Small intestine (tissue), 16 donors: ENCODE measurements at places on chromosomes 5 and 9.
A peak's percentile ranks its signal among the peaks of the same experiment; 100 is the strongest.

DNA sequence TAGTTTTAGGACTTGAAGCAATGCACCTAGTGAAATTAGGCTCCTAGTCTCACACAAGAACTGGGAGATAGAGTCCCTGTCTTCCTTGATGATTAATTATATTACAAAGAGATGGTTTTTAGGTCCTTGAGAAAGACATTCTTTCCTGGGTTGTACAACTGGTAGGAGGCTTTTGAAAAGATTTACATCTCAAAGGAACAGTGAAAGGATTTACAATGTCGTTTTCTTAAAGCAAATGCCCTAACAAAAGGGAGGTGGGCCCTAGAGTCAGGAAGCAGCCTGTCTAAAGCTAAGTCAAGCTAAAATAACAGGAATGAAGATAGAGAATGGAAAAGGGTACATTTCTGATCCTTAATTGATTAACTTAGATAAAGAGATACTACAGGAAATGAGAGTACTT lies 102.2 kb upstream of the IL7R start:
- DNase-seq, result no peak
- H3K27ac ChIP-seq, result no peak overlapping the region
- H3K27me3 ChIP-seq, result no peaks in the 10 kb centered on the region
- H3K4me3 ChIP-seq, result no peak overlapping the region

DNA sequence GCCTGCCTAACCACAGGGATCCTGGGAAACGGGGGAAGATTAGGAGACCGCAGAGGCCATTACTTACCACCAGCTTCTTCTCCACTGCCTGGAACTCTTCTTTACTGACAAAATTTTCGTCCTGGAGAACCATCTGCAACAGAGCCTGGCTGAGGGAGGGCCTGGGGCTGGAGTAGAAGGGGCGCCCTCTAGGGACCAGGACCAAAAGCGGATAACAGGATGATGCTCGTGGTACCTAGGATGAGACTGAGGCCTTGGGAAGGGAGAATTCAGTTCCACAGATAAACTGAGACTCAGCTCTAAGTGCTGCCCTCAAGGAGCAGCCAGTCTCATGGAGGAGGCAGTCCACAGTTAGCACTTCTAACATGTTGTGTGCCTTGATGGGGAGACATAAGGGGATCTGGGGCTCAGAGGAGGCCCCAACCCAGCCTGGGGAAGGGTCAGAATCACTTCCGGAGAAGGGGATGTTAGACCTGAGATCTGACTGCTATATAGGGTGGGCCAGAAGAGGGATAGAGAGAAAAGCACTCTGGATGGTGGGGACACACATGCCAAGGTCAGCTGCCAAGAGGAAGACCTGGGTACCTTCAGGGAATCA lies 1.2 kb downstream of the SPATA24 start:
- no peak overlapping the region for H3K4me3 ChIP-seq
- H3K36me3 ChIP-seq, result no peaks in the 10 kb centered on the region
- peaks cover 6% of the 10 kb centered on the region for H3K4me1 ChIP-seq

DNA sequence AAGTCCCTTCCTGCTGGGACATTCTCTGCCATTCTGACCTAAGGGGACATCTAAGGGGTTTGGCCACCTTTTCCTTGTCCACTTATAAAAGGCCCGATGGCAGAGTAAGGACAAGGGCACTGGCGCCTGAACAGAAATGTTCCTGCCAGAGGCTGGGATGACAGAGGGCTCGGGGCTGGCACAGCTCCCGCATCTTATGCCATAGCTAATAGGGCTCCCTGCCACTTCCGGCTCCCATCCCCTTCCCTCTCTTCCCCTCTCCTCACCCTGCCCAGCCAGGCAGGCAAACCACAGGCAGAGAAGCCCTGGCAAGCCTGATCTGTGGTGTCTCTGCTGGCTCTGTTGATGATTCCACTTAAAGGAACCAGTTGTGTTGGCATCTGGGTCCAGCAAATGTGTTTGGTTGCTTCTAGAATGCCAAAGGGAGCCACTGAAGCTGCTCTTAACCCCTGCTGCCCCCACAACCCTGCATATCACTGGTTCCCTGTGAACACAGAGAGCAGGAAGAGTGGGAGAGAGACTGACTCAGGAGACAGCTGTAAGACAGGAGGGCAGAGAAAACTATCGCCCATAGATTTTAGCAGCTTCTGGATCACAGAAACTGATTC lies 18.4 kb upstream of the ADRA1B start:
- no peaks in the 10 kb centered on the region for H3K27me3 ChIP-seq
- H3K4me1 ChIP-seq, result no peaks in the 10 kb centered on the region

DNA sequence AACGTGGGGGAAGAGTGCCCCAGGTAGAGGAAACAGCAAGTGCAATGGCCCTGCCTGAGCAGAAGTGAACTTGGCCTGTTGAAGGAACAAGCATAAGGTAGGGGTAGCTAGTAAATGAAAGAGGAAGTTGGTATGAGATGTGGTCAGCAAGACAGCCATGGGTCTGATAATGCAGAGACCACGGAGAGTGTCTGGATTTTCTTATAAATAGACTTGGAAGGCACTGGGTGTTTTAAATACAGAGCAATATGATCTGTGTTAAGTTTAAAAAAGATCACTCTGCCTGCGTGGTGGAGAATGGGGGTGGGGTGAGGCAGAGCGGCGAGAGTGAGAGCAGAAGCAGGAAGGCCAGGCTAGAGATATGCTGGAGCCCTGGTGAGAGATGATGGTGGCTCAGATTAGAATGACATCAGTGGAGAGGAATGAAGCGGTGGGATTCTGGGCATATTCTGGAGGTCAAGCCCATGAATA lies 4.2 kb downstream of the ADAM19 start:
- H3K4me3 ChIP-seq, result no peak overlapping the region
- H3K27me3 ChIP-seq, result peaks cover 11% of the 10 kb centered on the region
- no peaks in the 10 kb centered on the region for H3K36me3 ChIP-seq
- peak; percentile 23 for DNase-seq
- no peak overlapping the region for H3K27ac ChIP-seq

GRCh38 chr5:171592076-171592475 lies 172.6 kb downstream of the FGF18 start:
- no peak overlapping the region for H3K27ac ChIP-seq
- DNase-seq, result no peak
- H3K36me3 ChIP-seq, result no peaks in the 10 kb centered on the region
- H3K4me1 ChIP-seq, result no peaks in the 10 kb centered on the region

DNA sequence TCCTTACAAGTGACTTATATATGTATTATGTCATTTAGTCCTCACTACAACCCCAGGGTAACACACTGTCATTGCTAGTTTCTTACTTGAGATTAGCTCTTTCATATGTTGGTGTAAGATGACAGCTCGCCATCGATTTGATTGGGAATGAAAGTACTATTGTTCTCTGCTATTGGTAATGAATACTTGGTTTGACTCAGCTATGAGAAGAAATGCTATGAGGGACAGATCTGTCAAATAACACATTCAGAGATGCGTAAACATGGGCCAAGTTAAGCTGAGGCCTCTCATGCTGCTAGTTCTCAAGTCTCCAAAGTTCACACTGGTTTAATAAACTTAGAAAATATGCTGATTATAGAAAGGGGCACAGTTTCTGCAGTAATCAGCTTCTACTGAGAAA lies 142.7 kb downstream of the SGCD start:
- H3K4me1 ChIP-seq, result no peaks in the 10 kb centered on the region
- no peak overlapping the region for H3K4me3 ChIP-seq
- no peak for DNase-seq
- no peak overlapping the region for H3K27ac ChIP-seq
- no peaks in the 10 kb centered on the region for H3K36me3 ChIP-seq

- no peak for DNase-seq
- H3K4me3 ChIP-seq, result no peak overlapping the region
- H3K27ac ChIP-seq, result no peak overlapping the region
- no peaks in the 10 kb centered on the region for H3K4me1 ChIP-seq
- no peaks in the 10 kb centered on the region for H3K27me3 ChIP-seq
Observed at GRCh38 chr5:73221726-73222125, 48.7 kb downstream of the TMEM174 start.

- H3K27me3 ChIP-seq, result no peaks in the 10 kb centered on the region
- no peak overlapping the region for H3K4me3 ChIP-seq
- DNase-seq, result peak; percentile 81
- H3K27ac ChIP-seq, result peak overlapping the region; percentile 65
- no peaks in the 10 kb centered on the region for H3K36me3 ChIP-seq
Observed at GRCh38 chr9:137305060-137305797, 3.2 kb upstream of the NRARP start.

- H3K36me3 ChIP-seq, result no peaks in the 10 kb centered on the region
- no peak overlapping the region for H3K27ac ChIP-seq
- H3K4me1 ChIP-seq, result no peaks in the 10 kb centered on the region
Observed at GRCh38 chr5:17282283-17283120, 65.1 kb downstream of the BASP1 start.

DNA sequence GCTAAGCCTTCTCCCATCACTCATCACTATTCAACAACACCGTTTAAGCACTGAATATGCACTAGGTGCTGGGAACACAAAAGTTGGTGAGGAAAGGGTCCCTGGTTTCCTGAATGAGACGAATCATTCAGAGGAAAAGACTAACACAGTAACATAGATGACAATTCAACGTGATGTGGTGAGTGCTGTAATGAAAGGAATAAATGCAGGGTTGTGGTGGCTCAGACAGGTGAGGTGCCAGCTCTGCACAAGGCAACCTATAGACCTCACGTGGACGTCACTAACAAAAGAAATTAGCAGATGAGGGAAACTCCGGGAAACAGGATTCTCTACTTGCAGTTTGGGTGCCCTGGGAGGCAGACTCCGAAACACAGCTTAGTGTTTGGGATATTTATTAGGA lies 40.0 kb upstream of the ERBIN start:
- H3K4me1 ChIP-seq, result no peaks in the 10 kb centered on the region
- H3K27ac ChIP-seq, result no peak overlapping the region
- no peaks in the 10 kb centered on the region for H3K36me3 ChIP-seq
- H3K4me3 ChIP-seq, result no peak overlapping the region
- peaks cover 2% of the 10 kb centered on the region for H3K27me3 ChIP-seq
- no peak for DNase-seq

- H3K4me1 ChIP-seq, result no peaks in the 10 kb centered on the region
- H3K4me3 ChIP-seq, result no peak overlapping the region
- no peaks in the 10 kb centered on the region for H3K36me3 ChIP-seq
- DNase-seq, result peak; percentile 32
- no peak overlapping the region for H3K27ac ChIP-seq
Observed at GRCh38 chr5:62460578-62460983, 48.0 kb downstream of the IPO11 start.

GRCh38 chr5:10648806-10649665 lies 85.2 kb downstream of the ANKRD33B start:
- no peak for DNase-seq
- H3K4me3 ChIP-seq, result no peak overlapping the region
- H3K4me1 ChIP-seq, result no peaks in the 10 kb centered on the region
- H3K36me3 ChIP-seq, result no peaks in the 10 kb centered on the region
- H3K27me3 ChIP-seq, result peaks cover 4% of the 10 kb centered on the region

DNA sequence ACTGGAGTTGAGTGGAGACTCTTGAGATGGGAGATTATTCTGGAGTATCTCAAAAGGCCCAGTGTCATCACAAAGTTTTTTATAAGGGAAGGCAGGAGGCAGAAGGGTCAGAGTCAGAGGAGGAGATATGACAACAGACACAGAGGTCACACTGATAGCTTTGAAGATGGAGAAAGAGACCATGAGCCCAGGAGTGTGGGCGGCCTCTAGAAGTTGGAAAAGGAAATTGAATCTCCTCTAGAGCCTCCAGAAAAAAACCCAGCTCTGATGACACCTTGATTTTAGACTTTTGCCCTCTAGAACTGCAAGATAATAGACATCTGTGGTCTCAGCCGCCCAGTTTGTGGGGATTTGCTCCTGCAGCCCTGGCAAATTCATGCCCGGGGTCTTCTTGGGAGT lies 64.8 kb upstream of the SPTLC1 start:
- DNase-seq, result no peak
- H3K4me3 ChIP-seq, result no peak overlapping the region
- no peaks in the 10 kb centered on the region for H3K36me3 ChIP-seq
- H3K27me3 ChIP-seq, result no peaks in the 10 kb centered on the region

DNA sequence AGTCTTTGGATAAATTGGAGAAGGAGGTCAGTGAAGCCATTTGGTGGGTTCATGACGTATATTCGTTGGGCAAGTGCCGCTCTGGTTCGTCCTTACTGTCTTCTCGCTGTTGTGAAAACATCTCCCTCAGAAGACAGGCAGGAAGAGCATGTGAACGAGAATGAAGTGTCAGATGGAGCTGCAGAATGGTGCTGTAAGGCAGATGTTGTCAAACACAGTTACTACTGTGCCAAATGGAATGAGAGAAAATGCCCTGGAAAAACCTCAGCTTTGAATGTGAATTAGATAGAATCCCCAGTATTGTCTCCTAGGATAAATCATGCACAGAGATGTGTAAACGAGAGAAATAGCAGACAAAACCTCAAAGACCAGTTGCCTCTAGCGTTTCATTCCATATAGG lies 121.5 kb downstream of the CAMK4 start:
- no peaks in the 10 kb centered on the region for H3K36me3 ChIP-seq
- no peak overlapping the region for H3K4me3 ChIP-seq
- no peak overlapping the region for H3K27ac ChIP-seq
- no peak for DNase-seq
- no peaks in the 10 kb centered on the region for H3K27me3 ChIP-seq
- H3K4me1 ChIP-seq, result no peaks in the 10 kb centered on the region

- peaks cover 23% of the 10 kb centered on the region for H3K36me3 ChIP-seq
- DNase-seq, result no peak
- H3K4me3 ChIP-seq, result no peak overlapping the region
- H3K27me3 ChIP-seq, result no peaks in the 10 kb centered on the region
- H3K4me1 ChIP-seq, result no peaks in the 10 kb centered on the region
Observed at GRCh38 chr9:91751922-91752321, 198.1 kb downstream of the ROR2 start.

DNA sequence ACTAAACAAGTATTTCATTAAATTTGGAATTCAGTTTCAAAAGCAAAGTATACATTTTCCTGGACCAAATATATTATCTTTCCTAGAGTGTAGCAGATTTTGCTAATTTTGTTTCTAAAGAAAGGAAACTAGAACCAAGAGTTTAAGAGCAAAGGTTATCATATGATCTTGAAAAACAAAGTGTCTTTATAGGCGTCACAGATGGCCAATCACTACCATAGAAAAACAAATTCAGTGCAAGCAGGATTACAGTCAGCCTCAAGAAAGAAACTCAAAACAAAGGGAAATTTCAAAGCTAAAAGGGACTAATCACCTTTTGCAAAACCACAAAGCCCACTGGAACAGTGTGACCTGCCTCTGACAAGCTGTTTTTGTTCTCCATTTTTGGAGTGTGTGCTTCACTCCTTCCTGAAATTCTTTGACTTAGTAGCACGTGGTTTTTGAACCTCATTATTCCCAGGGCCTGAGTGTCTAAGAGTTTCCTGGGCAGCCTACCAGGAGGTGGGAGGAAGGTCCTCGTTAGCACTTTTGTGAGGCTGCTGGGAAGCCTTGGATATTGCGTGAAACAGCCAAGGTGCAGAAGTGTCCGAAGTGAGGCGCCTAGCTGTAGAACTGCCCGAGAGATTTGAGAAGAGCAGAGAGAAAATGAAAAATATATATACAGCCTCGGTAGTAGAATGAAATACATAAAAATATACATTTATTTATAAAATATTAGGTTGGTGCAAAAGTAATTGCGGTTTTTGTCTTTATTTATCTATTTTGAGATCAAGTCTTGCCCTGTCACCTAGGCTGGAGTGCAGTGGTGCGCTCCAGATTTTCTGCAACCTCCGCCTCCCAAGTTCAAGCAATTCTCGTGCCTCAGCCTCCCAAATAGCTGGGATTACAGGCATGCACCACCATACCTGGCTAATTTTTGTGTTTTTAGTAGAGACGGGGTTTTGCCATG lies 246.1 kb downstream of the MARCHF11 start:
- H3K4me1 ChIP-seq, result no peaks in the 10 kb centered on the region
- peaks cover 9% of the 10 kb centered on the region for H3K36me3 ChIP-seq
- DNase-seq, result no peak
